Left renal cortex interstitium (tissue), 4 donors: ENCODE measurements at places on chromosomes 7 and 10.
A peak's percentile ranks its signal among the peaks of the same experiment; 100 is the strongest.

DNA sequence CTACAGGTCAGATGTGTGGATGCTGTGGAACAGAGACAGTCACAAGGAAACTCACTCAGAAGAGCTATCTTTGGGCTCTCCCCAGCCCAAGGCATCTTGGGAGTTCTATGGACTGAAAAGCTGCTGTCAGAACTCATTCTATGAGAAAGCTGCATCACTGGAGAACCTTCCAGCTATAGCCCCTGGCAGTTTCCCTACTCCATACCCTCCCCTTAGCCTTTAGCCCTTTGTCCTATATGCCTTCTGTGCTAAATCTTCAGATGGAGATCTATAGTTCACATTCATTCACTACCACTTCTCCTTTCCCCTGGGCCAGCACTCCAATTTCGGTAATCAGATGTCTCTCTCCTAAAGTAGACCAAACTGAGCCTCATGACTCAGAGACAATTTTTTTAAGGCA lies 6.9 kb downstream of the WNT8B start:
- DNase-seq: no peak

DNA sequence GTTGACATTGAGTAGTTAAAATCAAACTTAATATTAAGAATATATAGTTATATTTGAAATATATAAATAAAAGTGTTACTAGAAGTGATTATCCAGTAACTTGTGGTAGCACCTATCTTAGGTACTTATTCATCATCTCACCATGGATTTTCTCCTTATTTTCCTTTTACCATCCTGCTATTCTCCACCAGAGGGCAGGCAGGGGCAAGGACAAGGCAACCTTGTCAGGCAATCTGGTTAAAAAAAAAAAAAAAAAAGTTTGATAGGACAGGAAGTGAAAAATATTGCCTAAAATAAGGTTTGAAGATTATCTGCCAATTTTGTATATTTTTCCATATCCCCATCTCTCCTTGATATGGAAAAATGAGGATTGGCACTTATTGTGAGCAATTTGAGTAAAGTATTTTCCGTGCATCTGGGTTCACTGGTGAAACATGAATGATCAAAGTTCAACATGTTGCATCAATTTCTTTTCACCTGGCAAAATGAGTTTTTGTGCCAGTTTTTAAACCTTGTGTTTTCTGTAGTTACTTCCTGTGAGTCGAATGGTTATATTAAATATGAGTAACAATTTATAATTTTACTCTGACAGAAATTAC lies 256.7 kb downstream of the AGMO start:
- peak; percentile 6 for DNase-seq

DNA sequence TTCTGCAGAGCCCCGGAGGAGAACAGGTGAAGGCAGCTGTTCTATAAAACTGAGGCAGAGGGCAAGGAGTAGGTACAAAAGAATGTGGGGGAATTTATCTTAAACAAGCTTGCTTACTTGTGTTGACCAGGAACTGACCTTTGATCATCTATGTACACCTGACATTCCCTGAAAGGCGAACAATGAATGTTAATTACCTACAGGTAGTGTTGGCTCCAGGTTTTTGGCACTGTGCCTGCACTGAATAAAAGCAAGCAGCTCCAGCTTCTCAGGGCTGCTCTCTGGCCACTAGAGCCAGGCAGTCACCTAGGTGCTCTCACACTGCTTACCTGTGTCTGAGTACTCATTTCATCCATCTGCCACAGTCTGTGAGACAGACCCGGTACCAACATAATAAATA lies 87.0 kb downstream of the RAPGEF5 start:
- DNase-seq: no peak

DNA sequence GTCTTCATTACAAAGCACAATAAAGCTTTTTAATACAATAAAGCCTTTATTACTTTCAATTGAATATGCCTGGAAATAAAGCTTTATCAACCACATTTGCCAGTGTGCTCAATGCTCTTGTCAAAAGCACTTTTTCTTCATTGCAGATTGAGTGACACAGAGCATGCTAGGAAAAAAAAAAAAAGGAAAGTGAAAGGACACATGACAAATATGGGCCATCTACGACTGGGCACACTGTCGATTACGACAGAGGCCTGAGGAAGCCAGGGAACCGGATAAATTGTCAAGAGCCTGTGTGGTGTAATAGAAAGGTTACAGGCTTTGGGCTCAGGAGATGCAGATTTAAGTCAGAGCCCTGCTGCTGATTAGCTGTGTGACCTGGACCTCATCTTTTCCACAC lies 84.8 kb upstream of the LRGUK start:
- DNase-seq: no peak

DNA sequence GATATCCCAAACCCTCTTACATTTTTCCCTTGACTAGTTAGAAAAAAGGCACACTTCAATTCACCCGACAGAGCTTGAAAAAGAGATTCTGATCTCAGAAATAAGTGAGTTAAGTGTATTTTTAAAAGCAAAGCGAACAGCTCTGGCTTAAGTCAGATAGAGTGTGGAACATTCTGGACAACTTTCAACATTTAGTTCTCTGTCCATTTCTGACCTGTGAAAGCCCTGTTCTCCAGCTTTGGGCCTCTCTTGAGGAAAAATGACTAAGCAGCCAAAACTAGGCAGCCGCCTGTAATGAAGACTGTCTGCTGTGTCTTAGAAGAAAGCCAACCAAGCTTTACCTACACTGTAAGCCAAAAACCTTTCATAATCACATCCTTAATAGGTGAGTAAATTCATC lies 50.5 kb downstream of the CDK6 start:
- DNase-seq: no peak

GRCh38 chr10:48614481-48615390 lies 9.9 kb upstream of the ARHGAP22 start:
- no peak for DNase-seq

DNA sequence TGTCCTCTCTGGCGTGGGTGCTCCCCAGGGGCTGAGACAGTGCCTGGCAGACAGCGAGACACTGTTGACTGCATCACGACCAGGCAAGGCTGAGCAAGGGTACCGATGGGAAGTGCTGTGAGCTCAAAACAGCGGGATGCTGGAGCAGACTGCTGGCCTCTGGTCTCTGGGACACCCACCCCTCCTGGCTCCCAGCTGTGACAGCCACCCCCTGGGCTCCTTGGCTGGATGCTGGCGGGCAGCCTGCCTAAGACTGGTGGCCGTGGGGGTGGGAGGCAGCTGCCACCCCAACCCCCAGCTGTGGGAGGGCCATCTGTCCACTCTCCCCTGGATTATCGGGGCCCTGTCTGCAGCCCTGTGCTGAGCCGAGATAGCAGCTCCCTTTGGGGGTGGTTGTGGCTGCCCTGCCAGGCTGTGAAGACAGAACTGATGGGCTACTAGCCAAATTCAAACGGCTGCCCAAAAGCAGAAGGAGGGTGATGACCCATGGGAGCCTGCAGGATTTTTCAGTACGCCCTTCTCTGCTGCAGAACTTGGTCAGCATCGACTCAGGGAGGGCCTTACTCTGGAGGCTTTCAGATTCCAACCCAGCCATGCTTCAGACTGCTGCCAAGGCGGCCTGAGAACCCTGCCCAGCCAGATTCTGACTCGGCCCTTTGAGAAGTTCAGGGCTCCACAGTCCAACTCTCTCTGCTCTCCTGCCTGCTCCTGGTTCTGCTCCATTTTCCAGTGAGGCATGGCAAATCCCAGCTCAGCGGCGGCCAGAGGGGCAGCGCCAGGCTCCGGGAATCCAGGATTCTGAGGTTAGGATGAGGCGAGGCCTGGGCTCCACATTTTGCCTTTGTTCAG lies 125.3 kb downstream of the NEURL1 start:
- DNase-seq: no peak

GRCh38 chr7:140719721-140720120 lies 23.2 kb downstream of the NDUFB2 start:
- DNase-seq: no peak

- DNase-seq: no peak
Observed at GRCh38 chr7:91811236-91811635, 69.3 kb downstream of the MTERF1 start.

GRCh38 chr10:95208702-95209391 lies 14.8 kb downstream of the ACSM6 start:
- no peak for DNase-seq

DNA sequence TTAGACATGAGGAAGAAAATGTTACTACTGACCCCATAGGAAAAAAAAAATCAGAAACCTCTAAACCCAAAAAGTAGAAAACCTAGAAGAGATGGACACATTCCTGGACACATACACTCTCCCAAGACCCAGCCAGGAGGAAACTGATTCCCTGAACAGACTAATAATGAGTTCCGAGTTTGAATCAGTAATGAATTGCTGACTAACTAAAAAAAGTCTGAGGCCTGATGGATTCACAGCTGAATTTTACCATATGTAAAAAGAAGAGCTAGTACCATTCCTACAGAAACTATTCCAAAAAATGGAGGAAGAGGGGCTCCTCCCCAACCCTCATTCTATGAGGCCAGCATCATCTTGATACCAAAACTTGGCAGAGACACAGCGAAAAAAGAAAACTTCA lies 75.8 kb downstream of the HBP1 start:
- no peak for DNase-seq

DNA sequence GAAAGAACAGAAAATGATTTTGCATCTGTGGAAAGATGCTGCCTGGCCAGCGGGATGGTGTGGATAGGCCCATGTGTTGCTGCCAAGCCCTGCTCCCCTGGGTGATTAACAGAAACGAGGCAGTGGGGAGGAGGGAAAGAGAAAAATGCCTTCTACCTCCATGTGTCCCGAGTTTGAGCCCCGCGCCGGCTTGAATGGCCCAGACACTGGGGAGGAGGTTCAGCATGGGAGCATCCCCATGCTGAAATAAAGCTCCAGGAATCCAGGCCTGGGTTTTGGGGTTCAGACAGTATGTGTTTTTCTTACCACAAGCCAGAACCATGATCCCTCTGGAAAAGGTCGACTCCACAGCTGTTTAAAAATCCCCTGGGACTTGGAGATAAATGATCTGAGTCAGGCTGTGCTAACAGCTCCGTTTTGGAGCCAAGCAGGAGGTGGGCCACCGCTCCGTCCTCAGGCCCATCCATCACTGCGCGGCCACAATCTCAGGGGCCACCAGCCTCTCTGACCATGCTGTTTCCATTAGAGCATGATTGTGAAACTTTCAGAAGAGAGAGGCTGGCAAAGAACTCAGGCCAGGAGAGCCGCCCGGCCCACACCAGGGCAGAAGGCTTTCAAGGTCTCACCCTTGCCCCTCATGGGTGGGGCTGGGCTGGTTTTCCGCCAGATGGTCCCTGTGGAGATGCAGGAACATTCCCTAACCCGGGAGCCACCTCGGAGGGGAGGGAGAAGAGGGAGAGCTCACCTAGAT lies 299.7 kb downstream of the ZEB1 start:
- DNase-seq: no peak

DNA sequence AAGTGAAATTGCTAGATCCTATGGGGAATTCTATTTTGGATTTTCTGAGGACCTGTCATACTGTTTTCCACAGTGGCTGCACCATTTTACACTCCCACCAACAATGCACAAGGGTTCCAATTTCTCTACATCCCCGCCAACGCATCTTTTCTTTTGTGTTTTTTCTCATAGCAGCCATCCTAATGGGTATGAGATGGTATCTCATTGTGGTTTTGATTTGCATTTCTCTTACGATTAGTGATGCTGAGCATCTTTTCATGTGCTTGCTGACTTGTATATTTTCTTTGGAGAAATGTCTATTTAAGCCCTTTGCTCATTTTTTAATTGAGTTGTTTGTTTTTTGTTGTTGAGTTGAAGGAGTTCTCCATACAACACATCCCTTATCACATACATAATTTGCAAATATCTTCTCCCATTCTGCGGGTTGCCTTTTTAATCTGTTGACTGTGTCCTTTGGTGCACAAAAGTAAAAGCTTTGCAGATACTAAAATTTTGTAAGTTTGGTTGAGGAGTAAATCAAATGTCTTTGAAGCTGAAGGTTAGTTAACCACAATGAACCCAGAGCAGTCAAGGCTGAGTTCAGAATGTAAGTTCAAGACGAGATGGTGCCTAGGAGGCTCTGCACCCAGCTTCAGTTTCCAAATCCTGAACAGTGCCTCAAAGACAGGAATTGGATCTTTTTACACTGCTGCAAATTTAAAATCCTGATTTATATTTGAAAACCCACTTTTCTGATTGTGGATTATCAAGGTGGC lies 195.4 kb downstream of the COBL start:
- DNase-seq: no peak

DNA sequence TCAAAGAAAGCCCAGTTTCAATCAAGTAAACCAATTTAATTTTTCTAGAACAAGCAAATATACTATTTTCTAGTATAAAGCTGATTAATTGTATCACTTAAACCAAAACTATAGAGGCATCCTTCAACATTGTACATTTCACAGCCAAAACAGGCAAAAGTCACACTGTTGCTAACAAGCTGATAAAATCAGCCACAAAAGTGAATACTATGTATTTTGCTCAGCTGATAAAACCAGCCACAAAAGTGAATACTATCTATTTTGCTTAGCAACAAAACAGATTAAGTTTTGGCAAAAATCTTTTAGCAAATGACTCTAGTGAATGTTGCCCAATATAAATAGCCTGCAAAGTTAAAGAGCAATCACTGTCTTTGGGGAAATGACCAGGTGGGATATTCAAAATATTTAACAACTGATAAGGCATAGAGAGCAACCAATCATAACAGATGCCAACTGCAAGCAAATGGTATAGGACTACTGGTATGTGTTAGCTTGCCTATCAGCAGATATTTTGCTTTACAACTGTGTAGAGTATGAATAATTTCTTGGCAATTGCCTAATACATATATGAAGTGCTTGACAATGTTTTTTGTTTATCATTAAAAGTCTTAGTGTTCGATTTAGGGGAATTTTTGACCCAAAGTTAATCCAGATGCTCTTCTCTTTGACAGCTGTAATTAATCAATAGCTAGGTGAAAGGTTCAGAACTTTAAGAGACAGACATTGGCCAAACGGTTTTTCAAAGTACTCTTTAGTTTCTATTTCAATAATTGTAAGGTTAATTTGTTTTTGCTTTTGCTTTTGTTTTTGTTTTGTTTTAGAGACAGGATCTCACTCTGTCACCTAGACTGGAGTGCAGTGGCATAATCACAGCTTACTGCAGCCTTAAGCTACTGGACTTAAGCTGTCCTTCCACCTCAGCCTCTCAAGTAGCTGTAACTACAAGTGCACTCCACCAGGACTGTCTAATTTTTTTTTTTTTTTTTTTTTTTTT lies 44.4 kb upstream of the SP4 start:
- DNase-seq: no peak

DNA sequence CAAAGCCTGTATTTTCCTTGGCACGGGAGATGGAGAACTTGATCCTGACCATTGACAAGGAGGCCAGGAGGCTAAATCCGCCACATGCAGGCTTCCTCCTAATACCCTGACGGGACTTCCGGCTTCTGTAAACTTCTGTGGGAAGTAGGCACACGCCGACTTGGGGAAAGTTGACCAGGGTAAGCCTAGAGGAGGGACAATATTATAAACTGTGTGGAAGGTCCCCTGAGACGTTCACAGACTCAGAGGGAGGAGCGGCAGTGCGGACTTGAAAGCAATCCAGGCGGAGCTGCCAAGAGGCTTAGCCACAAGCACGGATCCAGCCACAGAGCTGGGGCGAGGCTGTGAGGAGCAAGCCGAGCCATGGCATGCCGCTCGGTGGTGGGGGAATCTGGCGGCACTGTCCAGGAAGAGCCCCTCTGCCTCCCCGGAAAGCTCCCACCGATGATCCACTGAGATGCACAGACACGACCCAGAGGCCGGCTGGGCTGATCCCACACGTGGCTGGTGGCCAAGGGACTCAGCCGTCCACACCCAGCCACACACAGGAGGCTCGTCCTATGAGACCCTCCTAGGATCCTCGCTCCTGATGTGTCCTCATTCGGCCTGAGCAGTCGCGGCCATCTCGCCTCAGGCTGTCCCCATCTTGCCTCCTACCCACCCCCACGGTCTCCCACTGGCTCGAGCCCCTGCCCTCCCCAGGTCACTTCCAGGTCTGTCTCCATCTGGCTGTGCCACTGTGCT lies 40.0 kb upstream of the INSIG1 start:
- no peak for DNase-seq

GRCh38 chr10:11324761-11325321 lies 286.6 kb downstream of the USP6NL start:
- DNase-seq: no peak
